ENCODE measurements at places on chromosomes 12 and 14.

- DNase-seq, result peak; percentile 60
- H3K36me3 ChIP-seq, result no peaks in the 10 kb centered on the region
- H3K4me3 ChIP-seq, result no peak overlapping the region
- no peak overlapping the region for H3K27ac ChIP-seq
- no peaks in the 10 kb centered on the region for H3K27me3 ChIP-seq
- H3K4me1 ChIP-seq, result peaks cover 4% of the 10 kb centered on the region
Measured at GRCh38 chr14:69107407-69108003, 45.4 kb downstream of the DCAF5 start.

DNA sequence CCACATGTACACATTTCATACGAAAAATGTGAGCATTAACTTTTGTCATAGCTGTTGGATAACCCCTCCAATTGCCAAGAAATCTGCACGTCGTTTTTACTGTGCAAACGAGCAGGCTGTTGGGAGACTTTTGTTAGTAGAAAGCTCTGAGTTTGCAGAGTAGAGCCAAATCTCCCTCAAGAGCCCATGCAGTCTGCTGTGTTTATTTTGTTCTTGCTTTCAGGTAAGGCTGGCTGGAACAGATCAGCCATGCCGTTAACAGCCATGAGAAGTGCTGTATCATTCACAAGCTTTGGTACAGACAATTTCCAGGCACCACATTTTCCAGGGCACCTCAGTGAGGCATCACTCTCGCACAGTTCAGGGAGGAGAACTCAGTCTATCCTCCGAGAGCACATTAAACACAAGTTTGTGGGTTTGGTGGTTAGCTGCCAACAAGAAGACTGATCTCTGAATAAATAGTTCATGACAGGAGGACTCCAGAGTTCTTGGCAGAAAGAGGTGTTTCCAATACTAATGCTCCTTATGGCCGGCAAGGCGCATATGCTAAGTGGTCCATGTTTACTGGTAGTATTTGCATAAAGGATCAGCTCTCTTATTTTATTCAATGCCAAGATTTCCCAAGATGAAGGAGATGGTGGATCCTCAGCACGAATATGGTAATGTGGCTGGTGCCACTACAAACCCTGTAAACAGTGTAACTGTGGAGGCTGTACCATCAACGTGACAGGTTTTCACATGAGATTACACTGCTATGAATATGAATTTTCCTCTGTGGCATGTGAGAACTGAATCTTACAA, 30.3 kb upstream of the PELI2 start:
- H3K27ac ChIP-seq, result no peak overlapping the region
- no peaks in the 10 kb centered on the region for H3K36me3 ChIP-seq
- no peaks in the 10 kb centered on the region for H3K4me1 ChIP-seq
- DNase-seq, result no peak
- H3K4me3 ChIP-seq, result no peak overlapping the region
- H3K27me3 ChIP-seq, result peaks cover 53% of the 10 kb centered on the region

DNA sequence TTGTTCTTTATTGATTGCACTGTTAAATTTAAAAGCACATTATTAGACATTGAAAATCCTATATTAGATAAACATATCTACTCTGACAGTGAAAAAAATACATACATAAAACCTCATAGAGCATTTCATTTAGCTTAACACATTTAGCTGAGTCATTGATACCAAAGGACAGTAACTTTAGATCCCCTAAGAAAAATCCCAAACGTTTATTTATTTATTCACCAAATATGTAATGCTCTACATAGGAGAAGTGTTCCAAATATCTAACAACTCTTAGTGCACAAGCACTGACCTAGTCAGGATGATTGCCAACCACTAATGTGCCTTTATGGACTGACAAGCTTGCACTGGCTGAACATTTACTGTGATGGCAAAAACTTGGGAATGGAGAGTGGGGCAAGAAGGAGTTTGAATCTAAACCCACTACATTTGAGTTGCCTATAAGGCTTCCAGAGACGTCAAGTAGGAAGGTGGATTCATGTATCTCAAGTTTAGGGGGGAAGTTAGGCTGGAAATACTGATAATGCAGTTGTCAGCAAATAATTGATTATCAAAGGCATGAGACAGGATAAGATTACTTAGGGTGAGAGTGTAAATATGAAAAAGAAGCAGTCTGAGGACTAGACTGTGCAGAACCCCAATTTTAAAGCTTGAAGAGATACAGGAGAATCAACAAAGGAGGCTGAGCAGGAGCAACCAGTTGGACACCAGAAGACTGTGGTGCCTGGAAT, 156.4 kb downstream of the PLCZ1 start:
- no peaks in the 10 kb centered on the region for H3K36me3 ChIP-seq
- H3K4me3 ChIP-seq, result no peak overlapping the region
- no peaks in the 10 kb centered on the region for H3K27me3 ChIP-seq
- no peaks in the 10 kb centered on the region for H3K4me1 ChIP-seq
- no peak for DNase-seq

DNA sequence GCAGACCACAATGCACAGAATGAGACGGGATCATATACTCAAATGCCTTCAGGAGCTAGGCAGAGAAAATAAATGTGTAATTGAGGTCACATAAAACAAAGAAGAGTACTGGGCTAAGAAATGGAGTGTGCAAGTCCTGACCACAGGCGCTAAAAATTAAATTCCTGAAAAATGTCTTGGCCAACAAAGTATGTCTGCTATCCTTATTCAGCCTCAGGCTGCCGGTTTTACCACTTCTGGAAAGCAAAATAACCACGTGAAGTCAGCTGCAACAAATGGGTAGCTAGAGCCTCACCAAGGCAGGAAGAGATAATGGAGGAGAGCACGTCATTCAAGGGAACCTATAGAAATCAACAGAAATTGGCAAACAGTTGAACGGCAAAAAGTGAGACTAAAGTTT, 3.1 kb downstream of the PYGL start:
- H3K27ac ChIP-seq, result no peak overlapping the region
- H3K4me1 ChIP-seq, result peaks cover 3% of the 10 kb centered on the region
- H3K36me3 ChIP-seq, result peaks cover 30% of the 10 kb centered on the region

- H3K4me1 ChIP-seq, result peaks cover 5% of the 10 kb centered on the region
- H3K4me3 ChIP-seq, result no peak overlapping the region
- no peaks in the 10 kb centered on the region for H3K27me3 ChIP-seq
- no peak overlapping the region for H3K27ac ChIP-seq
- H3K36me3 ChIP-seq, result no peaks in the 10 kb centered on the region
Measured at GRCh38 chr12:12445882-12446181, 89.0 kb downstream of the BORCS5 start.

- DNase-seq, result no peak
- H3K4me1 ChIP-seq, result no peaks in the 10 kb centered on the region
- no peak overlapping the region for H3K4me3 ChIP-seq
- no peaks in the 10 kb centered on the region for H3K27me3 ChIP-seq
- no peaks in the 10 kb centered on the region for H3K36me3 ChIP-seq
- no peak overlapping the region for H3K27ac ChIP-seq
Measured at GRCh38 chr12:89575374-89575773, 49.5 kb upstream of the POC1B start.

DNA sequence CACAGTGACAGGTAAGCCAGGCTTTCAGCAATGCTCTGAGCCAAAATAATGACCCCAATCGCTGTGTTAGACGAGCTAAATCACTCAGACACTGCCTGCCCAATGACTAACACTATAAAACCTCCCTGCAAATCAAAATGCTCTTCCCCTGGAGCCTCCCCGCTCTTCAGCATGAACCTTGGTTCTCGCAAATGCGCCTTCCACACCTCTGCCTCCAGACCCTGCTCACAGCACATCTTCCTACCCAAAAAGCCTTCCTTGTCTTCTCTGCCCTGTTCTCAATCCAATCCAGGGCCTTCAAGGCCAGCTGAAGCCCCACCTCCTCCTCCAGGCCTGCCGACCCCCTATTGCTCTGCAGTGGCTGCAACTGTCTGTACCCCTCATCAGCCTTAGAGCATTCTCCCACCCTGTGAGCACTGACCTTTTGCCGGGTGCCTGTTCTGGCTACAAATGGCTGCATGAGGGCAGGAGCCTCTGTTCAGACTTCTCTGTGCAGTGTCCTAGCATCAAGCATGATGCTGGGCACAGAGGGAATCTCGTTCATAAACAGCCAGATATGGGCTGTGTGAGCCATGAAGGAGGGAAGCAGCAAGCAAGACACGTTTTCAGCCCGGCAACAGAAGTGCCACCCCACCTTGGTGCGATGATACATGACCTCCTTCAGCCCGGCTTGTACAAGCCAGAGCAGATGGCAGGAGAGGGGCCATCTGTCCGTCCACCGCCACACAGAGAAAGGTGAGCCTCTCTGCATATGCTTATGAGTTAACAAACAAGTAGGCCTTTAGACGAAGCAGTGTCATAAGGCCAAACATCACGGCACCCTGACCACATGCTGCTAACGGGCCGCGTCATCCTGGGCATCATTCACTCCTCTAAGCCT, 64.5 kb upstream of the DDX11 start:
- H3K27ac ChIP-seq, result no peak overlapping the region
- H3K27me3 ChIP-seq, result no peaks in the 10 kb centered on the region
- no peak overlapping the region for H3K4me3 ChIP-seq
- DNase-seq, result no peak
- H3K4me1 ChIP-seq, result peaks cover 6% of the 10 kb centered on the region

GRCh38 chr12:101634724-101635123, 40.0 kb downstream of the MYBPC1 start:
- H3K27me3 ChIP-seq, result no peaks in the 10 kb centered on the region
- no peaks in the 10 kb centered on the region for H3K4me1 ChIP-seq
- H3K36me3 ChIP-seq, result no peaks in the 10 kb centered on the region
- no peak overlapping the region for H3K4me3 ChIP-seq
- no peak overlapping the region for H3K27ac ChIP-seq

Measured in HCT116 (cell line).